ENCODE measurements at places on chromosomes 1 and 21. TPM values are rescaled to one million over a fixed set of nuclear protein-coding genes. Genes with fewer than 3 reads are reported as not detected.

The LTN1 gene
- total RNA-seq = 21.5 TPM

The APCS gene
- total RNA-seq = not detected

The TSPEAR gene
- total RNA-seq = not detected

The SPRR2B gene
- total RNA-seq = not detected

The SMG5 gene
- total RNA-seq = 82.6 TPM

The SOX13 gene
- total RNA-seq = 38.0 TPM

The BTG2 gene
- total RNA-seq = 40.3 TPM

The YOD1 gene
- total RNA-seq = 5.9 TPM

The VAV3 gene
- total RNA-seq = 1.5 TPM

The ABCG1 gene
- 19.6 TPM for total RNA-seq

The HHAT gene
- 2.4 TPM for total RNA-seq

The TRIM17 gene
- total RNA-seq = not detected

The SCMH1 gene
- total RNA-seq = 40.0 TPM

The SCYL3 gene
- total RNA-seq = 5.6 TPM

The TOMM20 gene
- 98.4 TPM for total RNA-seq

The RGSL1 gene
- total RNA-seq = not detected

The OR2T27 gene
- total RNA-seq = not detected

The DDX59 gene
- 17.7 TPM for total RNA-seq

The C1orf115 gene
- total RNA-seq = 15.8 TPM

The SUCO gene
- 27.2 TPM for total RNA-seq

The DCST1 gene
- not detected for total RNA-seq

The SFT2D2 gene
- 63.8 TPM for total RNA-seq

The CTSE gene
- total RNA-seq = not detected

The S100A5 gene
- total RNA-seq = not detected

The ABCA4 gene
- 4.9 TPM for total RNA-seq

The UQCRHL gene
- total RNA-seq = 1.8 TPM

The CHIA gene
- total RNA-seq = not detected

The NRIP1 gene
- 24.0 TPM for total RNA-seq

The CTTNBP2NL gene
- total RNA-seq = 96.4 TPM

The OR2M3 gene
- total RNA-seq = not detected

The GNAT2 gene
- not detected for total RNA-seq

The GIPC2 gene
- 9.6 TPM for total RNA-seq

The GPA33 gene
- total RNA-seq = not detected

The CAPN8 gene
- total RNA-seq = not detected

The AADACL4 gene
- not detected for total RNA-seq

The OR2L5 gene
- total RNA-seq = not detected

The CTPS1 gene
- total RNA-seq = 65.8 TPM

The PANK4 gene
- total RNA-seq = 34.7 TPM

The GMEB1 gene
- total RNA-seq = 16.0 TPM

Measured in endothelial cell of umbilical vein (primary cell).